ENCODE measurements at places on chromosomes 3 and 15.

DNA sequence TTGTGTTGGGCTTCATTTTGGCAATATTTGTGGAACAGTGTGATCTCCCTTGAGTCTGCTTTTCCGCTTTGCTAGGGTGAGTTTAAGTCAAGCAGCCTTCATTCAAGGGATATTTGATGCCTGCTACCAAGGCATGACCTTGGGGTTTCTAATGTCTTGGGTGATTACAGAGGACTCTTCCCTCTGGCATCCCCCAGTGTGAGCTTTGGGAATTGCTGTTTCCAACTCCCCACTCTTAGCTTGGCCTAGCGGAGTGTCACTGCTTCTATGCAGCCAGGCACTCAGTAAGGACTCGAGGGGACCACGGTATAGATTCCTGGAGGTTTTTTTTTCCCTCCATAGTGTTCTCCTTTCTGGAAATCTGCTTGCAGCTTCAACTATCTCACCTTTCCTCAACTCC is 21.1 kb downstream of the GCNT3 start:
- DNase-seq, result peak; percentile 12

DNA sequence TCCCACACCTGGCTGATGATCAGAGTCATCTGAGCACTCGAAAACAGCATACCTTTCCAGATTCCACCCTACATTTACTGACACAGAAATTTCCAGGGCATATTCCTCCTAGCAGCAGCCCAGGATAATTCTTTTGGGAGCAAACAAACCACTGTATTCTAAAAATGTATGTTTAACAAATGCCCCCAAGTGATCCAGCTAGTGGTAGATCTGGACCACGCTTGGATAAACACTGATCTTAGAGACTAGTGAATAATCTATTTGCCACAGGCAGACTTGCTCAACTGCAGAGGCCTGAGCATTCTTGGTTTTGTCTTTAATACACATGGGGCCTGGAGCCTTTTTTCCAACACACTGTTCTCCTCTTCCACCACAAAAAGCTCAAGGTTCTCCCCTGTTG is 89.6 kb downstream of the TM4SF4 start:
- DNase-seq, result peak; percentile 50

GRCh38 chr15:92747047-92747446 is 91.5 kb upstream of the FAM174B start:
- DNase-seq, result no peak

DNA sequence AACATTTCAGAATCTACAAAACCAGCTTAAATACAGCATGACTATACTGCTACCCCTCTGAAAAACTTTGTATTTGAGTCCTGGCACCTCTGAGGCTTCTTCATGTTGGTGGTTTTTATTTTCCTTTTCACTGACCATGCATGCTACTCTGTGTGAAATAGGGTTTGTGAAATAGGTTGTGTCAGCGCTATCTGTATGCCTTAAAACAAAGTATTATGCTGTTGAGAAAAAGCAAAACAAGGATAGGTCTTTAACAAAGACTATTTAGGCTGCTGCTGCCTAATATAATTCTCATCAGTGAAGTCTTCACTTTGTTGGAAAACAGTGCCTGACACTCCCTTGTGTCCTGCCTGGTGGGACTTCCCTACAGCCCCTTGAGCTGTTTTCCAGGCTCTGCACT is 28.7 kb upstream of the TRAK1 start:
- DNase-seq, result no peak

DNA sequence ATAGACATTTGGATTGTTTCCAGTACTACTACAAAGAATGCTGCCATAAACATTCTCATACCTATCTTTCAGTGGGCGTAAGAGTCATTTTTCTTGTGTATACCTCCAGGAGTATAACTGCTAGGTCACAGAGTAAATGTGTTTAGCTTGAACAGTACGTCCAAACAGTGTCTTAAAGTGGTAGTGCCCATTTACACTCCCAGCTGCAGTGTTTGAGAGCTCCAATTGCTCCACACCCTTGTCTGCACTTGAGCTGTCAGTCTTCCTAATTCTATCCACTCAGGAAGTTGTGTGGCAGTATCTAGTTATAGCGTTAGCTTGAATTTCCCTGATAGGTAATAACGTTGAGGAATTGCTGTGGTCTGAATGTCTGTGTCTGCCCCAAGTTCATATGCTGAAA is 404.7 kb upstream of the PPP2R3A start:
- DNase-seq, result no peak

DNA sequence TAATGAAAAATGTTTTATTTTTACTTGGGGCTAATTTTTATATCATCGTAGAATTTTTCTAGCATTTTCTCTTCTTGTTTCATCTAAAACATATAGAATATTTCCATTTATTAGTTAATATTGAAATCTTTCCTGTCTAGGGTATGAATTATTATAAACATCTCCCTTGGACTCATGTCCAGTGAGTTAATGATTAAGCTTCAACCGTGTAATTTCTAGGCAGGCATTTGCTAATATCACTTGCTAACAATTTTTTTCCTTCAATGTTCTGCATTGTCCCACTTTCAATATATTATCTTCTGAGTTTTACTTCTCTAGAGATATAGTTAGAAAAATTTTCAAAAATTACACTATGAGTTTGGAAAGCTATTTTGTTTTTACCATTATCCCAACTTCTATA is 1371.6 kb upstream of the EPHA6 start:
- DNase-seq, result no peak

- DNase-seq, result no peak
These were observed 36.9 kb upstream of the TF start for GRCh38 chr3:133709139-133709750.

DNA sequence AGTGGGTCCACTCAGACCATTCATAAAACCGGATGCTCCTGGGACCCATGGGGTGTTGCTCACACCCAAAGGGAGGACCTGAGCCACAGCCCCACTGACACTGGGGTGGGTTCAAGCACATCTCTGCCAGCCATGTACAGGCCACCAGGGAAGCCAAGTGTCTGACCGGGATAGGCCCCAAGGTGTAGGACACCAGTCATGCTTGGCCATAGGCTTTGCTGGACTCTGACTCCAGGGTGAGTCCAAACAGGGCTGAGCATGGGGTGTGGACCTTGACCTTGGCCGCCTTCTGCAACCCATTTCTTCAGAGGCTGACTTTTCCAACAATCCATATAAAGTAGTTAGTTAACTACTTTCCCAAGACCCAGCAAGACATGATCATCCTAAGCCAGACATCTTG is 31.4 kb upstream of the DUSP7 start:
- no peak for DNase-seq

DNA sequence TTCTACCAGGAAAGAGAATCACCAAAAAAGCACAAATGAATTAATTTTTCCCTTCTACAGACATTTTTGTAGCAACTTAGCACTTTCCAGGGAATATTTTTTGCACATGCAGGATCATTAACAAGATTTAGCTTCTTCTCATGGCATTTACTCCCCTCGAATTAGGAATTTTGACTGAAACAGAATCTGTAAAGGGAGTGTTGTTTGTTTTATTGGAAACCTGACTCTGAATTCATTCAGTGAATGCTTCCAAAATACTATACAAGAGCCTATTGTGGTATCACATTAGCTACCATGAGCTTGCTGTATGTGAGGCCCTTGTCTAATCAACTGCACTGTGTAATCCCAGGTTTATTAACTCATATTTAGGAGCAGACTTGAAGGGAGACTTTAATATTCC is 130.4 kb upstream of the ATP10A start:
- no peak for DNase-seq

DNA sequence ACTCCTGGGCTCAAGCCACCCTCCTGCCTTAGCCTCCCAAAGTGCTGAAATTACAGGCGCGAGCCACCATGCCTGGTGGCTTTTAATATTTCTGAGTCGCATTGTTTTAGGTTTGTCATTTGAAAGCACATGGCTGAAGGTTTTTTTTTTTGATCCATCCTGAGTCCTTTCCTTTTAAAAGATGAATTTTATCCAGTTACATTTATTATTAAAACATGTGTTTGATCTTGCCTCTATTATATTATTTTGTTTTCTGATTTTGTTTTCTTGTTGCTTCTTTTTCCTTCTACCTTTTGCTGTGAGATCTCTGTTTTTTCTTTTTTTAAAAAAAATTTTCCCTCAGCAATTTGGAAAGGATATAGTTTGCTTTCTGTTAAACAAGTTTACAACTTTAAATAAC is 76.4 kb downstream of the SCN5A start:
- DNase-seq, result no peak
